ENCODE measurements at places on chromosomes 4 and X.
A peak's percentile ranks its signal among the peaks of the same experiment; 100 is the strongest.

- no peak for DNase-seq
These were observed 3.9 kb downstream of the LOC101059915 start for GRCh38 chrX:71671043-71671780.

DNA sequence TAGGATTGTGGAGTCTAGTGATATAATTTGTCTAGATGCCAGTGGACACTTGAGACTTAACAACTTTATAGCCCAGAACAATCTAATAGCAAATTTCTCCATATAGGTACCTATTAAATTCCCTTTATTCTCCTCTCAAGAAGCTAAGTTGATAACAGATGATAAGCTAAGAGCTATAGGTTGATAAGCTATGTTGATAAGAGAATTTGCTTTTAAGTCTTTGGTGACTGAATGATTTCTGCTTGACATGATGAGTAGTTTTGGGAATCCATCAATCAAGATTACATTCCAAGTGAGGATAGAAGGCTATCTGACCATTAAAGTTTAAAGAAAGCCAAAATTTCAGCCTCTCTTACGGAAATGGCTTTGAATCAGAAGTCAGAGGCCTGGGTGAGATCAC, 131.6 kb downstream of the EMCN start:
- DNase-seq = no peak

- no peak for DNase-seq
These were observed 68.5 kb downstream of the CEP44 start for GRCh38 chr4:174352061-174352819.

- DNase-seq = peak; percentile 24
These were observed 330.1 kb upstream of the HAND2 start for GRCh38 chr4:173860094-173860493.

- no peak for DNase-seq
These were observed 919 bp downstream of the SOWAHD start for GRCh38 chrX:119759248-119759766.

DNA sequence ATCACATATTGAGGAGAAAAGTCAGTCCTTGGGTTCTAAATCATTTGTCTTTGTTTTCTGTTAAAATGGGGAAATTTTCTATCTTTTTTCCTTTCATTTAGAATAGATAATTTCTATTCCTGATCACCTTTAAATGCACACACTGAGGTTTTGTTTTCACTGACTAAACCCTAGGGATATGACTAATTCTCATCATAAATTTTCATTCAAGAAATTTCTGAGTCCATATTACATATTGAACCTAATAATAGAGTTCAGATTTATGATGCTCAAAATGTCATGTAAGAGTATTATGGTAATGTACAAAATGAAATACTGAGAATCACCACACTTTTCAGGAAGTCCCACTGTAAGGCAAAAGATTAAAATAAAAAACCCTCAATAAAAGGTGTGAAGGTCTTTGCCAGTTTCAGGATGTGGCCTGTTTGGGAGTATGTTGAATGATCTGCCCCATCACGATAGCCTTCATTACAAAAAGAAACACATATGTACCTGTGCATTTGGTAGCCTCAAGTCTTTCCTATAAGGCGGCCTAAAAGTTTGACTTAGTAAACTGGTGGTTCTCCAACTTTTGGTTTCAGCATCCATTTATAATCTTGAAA, 49.4 kb downstream of the LEF1 start:
- no peak for DNase-seq

GRCh38 chr4:40627540-40627939, 2.1 kb downstream of the RBM47 start:
- no peak for DNase-seq

DNA sequence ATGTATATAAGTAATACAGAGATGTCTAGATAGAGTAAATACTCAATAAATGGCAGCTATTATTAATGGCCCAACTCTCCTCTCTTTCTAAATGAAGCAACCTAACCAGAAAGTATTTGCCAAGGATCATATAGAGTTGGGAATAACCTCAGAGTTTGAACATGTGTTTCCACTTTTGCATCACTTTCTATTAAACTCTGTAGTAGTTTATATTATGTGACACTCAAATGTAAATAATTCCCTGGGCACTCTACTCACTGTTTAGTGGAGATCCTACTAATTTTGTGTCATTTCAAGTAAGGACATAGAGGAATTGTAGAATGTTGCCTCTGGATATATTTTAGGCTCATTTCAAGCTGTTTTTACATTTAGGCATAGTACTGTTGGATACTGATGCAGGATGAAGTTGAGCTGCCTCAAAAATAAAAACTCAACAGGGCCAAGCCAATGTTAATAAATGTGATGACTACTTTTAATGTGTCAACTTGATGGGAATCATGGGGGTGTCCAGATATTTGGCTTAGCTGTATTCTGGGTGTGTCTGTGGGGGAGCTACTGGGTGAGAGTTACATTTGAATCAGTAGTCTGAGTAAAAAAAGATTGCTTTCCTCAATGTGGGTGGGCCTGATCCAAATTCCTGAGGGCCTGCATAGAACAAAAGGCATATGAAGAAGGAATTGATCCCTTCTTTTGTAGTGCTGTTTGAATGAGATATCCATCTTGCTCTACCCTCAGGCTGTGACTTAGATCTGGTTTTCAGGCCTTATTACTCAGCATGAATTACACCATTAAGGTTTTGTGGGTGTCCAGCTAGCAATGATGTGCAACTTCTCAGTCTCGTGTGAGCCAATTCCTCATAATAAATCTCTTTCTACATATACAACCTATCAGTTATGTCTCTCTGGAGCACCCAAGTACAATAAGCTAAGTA, 1368.2 kb downstream of the STIM2 start:
- peak; percentile 76 for DNase-seq

- no peak for DNase-seq
These were observed 26.9 kb upstream of the RASGEF1B start for GRCh38 chr4:81498551-81499099.

DNA sequence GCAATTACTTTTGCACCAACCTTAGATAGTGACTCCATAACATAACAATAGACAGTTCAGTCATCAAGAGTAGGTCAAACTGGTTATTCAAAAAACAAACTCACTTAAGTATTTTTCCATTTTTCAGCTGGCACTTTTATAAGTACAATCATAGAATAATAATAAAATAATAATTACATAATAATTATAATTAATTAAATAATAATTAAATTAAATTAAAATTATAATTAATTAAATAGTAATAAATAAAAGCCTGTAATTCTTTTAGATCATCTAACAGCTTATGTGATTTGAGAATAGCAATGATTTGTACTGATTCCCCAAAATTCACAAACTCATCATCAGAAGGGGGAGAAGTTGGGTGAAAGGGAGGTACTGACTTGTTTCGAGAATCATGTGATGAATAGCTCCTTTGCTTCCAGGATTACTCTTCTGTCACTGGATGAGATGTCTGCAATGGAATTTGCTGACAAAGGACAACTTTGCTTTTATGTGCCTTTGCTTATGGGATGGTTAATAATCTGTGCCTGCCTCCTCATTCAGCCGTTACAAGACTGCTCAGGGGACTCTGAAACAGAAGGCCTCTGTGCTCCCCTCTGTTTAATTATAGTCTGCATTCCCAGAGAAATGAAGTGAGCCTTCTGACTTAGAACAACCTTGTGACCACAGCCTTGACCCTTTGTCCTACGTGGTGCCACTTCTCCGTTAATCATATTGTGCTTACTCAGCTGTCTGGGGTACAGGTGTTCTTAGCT, 104.8 kb upstream of the ENPEP start:
- DNase-seq = no peak

DNA sequence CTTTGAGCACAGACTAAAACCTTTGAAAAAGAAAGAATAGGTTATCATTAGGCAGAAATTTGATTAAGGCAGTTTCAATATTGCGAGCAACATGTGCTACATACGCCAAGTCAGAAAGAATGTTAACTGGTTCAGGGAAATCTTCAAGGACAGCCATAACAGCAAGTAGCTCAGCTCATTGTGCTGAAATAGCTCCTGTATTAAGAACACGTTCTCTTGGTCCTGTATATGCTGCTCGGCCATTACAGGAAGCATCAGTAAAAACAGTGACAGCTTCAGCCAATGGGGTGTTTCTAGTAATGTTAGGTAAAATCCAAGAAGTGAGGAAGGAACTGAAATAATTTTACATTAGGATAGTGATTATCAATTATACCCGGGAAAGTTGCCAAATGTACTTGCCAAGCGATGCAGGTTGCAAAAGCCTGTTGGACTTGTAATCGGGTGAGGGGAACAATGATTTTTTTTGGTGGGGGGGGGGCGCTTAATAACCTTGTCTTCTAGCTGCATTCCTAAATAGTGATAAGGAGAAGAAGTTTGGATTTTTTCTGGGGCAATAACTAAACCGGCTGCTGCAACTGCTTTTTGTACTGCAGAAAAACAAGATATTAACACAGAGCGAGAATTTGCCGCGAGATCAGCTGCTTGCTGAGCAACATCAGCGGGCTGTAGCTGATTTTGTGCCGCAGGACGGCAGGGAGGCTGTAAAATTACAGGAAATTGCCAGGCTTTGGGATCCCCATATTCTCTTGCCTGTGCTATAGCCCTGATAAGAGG, 49.4 kb upstream of the RASSF6 start:
- no peak for DNase-seq

- DNase-seq = no peak
These were observed 34.4 kb upstream of the BLTP1 start for GRCh38 chr4:122117743-122118142.
